ENCODE measurements at places on chromosomes 3 and 15.

GRCh38 chr15:52233405-52233804, 42.2 kb upstream of the GNB5 start:
- no peak for DNase-seq

- no peak for DNase-seq
These were observed 53.7 kb downstream of the TRIM42 start for GRCh38 chr3:140731440-140732119.

GRCh38 chr3:11591391-11592282, 52.1 kb downstream of the VGLL4 start:
- DNase-seq = peak; percentile 94

- no peak for DNase-seq
These were observed 911 bp downstream of the RFTN1 start for GRCh38 chr3:16512435-16513140.

DNA sequence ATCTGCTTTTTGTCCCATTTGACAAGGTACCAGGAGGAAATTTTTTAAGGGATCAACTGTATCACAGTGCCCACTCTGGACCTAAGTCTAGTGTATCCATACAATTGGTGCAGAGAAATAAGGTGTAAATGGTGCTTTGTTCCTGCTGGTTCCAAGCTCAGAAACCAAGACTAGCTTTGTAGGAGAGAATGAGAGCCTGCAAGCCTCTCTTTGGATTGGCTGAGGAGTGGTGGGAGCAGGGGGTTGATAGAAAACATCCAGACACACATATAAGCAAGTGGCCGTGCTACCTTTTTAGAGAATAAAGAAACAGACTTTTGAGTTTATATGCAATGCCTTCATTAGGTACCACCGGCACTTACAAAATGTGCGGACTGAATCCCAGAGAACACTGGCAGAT, 45.8 kb downstream of the ARPP21 start:
- no peak for DNase-seq

- DNase-seq = no peak
These were observed 131.8 kb upstream of the UBE2E2 start for GRCh38 chr3:23071296-23071695.

GRCh38 chr3:188264226-188265207, 110.6 kb downstream of the LPP start:
- no peak for DNase-seq

DNA sequence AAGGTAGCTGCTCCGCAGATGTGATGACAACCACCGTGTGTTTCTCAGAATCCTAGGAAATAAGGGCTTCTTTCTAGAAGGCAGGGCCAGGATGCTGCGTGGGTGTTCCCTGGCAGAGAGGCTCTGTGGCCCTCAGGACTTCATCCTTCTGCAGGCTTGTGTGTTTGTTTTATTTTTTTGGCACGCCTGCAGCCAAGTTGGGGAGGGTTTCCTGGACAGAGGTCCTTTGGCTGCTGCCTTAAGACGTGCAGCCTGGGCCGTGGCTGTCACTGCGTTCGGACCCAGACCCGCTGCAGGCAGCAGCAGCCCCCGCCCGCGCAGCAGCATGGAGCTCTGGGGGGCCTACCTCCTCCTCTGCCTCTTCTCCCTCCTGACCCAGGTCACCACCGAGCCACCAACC, at the start of gene CLEC3B:
Gene CLEC3B (plus strand): TSS at position 266 of the 400 bp plus-strand sequence. CDS start 60 bp downstream, at position 326.
- peak; percentile 87 for DNase-seq

GRCh38 chr3:154398084-154398967, 31.7 kb downstream of the GPR149 start:
- no peak for DNase-seq

GRCh38 chr3:193909387-193909786, 226.6 kb upstream of the HES1 start:
- DNase-seq = no peak

DNA sequence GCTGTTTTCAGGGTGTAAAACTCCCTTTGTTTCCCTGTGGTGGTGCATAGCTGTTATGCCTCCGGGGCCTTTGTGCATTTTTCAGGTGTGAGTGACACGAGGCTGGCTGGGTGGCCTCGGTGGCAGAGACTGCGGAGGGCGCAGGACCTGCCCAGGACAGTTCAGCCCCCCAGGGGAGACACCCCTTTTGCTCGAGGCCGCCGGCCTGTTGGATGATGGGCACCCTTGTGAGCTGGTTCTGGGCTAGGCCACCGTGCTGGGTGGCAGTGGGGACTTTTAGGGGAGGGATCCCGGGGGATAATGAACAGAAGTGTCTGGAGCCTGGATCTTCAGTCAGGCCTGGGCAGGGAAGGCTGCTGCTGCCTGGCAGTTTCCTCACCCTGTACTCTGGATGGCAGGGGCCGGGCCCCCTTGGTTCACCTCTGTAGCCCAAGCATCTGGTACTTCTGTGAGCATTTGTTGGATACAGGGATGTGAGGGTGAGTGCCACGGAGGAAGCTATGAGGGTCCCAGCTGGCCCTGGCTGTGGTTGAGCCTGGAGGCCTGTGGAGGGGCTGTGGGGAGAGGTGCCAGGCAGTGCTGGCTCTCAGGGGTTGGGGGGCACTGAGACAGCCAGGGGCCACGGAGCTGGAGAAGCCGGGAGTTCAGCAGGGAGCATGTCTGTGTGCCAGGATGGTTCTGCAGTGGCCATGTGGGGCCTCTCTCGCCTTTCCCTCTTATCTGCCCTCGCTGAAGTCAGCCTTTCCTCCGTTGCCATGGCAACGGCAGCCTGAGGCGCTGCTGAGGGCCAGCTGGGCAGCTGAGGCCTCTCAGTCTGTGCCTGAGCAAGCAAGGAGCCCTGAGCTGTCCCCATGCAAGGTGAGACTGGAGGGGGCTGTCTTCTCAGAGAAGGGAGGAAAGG, 49.0 kb downstream of the KY start:
- DNase-seq = peak; percentile 85

- no peak for DNase-seq
These were observed 15.4 kb downstream of the WNT5A start for GRCh38 chr3:55471522-55472280.

GRCh38 chr3:94301366-94301765, 238.5 kb downstream of the NSUN3 start:
- DNase-seq = no peak

DNA sequence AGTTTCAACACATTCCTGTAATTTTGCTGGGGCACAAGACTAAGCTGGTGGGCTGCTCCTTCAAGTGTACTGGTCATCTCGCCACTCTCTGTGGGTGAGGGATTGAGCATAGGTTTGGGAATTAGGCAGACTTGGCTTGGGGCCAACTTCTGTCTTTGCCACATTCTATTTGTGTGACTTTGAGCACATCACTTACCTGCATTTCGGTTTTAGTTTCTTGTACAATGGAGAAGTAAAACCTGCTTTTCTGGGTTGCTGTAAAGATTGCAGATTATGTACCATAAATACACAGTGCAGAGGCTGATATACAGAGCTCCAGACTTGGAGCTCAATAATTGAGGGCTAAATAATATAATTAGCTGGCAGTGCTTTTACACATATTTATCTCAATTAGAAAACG, 162.1 kb downstream of the C3orf38 start:
- no peak for DNase-seq

- DNase-seq = no peak
These were observed 9.4 kb upstream of the CACNA1D start for GRCh38 chr3:53484984-53485383.

- DNase-seq = no peak
These were observed 21.4 kb upstream of the CCR9 start for GRCh38 chr3:45864760-45865519.

- DNase-seq = no peak
These were observed 50.7 kb upstream of the AP4E1 start for GRCh38 chr15:50857763-50858162.
